ENCODE measurements at places on chromosomes 2 and 18.

GRCh38 chr2:117738991-117739839 is 75.3 kb upstream of the DDX18 start:
- DNase-seq, result no peak

GRCh38 chr2:181203412-181203811 is 223.0 kb downstream of the UBE2E3 start:
- no peak for DNase-seq

DNA sequence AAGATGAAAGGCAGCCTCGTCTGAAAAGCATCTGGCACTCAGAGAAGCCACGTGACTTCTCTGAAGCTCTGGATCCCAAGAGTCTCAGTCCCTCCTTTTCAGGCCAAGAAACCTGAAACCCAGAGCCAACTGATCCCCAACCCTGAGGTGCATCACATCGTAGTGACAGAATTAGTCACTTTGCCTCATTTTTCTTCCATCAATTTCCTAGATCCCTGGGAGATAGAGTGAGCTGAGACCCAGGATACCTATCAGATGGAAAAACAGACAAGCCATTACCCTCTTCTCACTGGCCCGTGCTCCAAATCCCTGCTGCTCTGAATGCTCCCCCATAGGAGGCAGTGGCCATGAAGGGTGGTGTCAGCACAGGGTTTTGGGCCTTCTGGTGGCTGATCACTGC is 113.1 kb downstream of the ALK start:
- DNase-seq, result no peak

- DNase-seq, result no peak
Observed at GRCh38 chr2:232447638-232448303, 8.2 kb upstream of the ALPI start.

DNA sequence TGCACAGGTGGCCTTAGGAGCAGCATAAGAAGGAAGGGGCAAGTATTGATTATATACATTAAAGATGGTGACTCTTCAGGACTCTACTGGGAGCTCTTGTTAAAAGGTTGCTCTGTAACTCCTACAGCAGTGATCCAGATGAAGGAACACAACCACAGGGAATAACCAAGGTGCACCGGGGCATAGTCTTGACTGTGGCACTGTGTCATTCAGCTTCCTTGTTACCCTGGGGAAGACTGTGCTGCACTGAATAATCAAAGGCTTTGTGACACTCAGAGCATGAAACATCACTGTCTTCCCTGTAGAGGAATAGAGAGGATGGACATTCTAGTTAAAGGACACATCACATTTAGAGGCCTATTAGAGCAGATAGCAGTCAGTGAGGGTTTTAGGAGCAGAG is 105.3 kb downstream of the UBE2E3 start:
- no peak for DNase-seq

- DNase-seq, result no peak
Observed at GRCh38 chr18:57630754-57631595, 9.3 kb upstream of the NARS1 start.

GRCh38 chr2:200442471-200442870 is 67.4 kb downstream of the KCTD18 start:
- no peak for DNase-seq

GRCh38 chr2:8993196-8993901 is 10.1 kb downstream of the MBOAT2 start:
- no peak for DNase-seq

DNA sequence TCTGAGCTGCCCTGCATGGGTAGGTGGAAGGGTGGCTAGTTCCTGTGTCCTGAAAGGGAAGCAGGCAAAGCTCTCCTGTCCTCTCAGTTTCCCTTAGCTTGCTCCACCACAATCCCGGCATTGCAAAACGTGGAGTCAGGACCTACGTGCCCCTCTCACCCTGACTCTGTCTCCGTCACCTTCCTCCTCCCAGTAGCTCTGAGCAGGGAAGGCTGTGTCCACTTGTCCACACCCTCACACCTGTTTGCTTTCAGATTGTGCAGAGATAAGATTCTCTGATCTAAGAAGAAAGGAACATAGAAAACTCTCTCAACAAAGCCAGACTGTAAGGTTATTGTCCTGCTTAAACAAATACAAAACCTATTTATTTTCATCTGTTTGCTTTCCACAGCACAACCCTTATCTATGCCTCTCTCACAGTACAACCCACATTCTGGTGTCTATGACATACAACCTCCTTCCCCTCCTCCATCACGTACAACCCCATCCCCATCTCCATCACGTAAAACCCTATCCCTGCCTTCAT is 79.0 kb downstream of the ALPK2 start:
- no peak for DNase-seq

DNA sequence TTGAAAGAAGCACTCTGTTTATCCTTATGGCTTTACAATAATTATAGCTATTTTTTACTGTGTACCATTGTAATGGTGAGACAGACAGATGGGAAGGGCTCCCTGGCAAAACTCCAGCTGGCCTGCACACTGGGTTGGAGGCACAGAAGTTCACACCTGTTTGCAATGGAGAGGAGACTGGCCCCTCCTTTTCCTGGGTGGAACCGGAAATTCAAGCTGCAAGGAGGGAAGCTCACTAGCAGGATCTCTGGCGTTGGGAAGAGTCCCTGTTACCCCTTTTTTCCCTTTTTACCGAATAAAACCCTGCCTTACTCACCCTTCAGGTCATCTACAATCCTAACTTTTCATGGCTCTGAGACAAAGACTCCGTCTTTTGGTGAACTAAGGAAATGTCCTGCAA is 100.3 kb upstream of the TFPI start:
- DNase-seq, result peak; percentile 54

GRCh38 chr2:22283436-22283835 is 1101.5 kb upstream of the KLHL29 start:
- no peak for DNase-seq

DNA sequence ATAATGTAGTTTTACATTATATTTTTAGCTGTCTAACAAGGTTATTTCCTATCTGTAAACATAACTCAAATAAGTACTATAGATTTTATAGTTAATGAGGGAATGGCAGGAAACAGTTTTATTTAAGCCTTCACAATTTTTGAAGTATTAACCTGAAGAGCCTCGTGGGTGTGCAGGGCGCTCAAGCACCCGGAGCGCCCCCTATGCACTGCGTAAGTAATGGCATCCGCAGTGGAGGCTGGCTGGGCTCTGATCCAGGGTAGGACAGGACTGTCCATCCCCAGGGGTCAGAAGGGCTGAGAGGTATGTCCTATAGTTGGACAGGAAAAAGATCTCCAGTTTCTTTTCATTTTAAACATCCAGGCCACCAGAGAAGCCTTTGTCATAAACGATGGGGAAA is 8.2 kb upstream of the GBX2 start:
- DNase-seq, result no peak

DNA sequence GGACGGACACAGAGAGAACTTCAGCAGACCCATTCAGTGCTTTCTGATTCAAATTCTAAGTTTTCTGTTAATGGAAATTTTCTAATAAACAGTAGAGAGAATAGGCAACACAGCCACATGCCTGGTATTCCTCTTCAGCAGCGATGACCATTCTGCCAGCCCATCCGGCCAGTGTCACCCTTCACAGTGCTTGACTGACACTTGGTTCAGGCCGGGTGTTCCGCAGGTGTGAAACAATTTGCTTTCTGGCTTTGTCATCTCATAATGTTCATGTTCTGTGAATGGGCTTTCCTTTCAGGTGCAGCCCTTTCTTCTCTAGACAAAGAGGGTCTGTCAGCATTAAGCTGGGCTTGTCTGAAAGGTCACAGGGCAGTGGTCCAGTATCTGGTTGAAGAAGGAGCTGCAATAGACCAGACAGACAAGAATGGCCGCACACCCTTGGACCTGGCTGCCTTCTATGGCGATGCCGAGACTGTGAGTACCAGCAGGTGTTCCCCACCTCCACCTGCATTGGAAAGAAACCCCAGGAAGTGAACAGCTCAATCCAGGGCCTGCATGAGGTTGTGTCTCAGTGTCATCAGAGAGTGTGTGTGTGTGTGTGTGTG is 67.0 kb downstream of the WDSUB1 start:
- DNase-seq, result no peak

DNA sequence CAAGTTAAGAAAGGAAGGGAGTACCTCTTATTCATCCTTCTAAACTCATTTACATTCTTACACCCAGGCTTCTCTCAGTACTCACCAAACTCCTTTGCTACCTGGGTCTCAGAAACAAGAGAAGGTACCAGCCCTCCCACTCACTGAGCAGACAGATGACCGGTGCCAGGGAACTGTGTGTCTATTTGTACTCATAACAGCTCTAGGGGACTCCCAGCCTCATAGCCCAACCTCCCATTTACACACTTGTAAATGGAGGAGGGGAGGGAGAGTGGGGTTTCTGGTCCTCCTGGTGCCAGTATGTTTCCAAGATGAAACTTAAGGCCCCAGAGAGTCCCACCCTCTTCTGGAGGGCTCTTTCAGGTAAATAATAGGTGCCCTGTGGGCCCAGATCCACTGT is 42.8 kb upstream of the SIGLEC15 start:
- DNase-seq, result no peak

DNA sequence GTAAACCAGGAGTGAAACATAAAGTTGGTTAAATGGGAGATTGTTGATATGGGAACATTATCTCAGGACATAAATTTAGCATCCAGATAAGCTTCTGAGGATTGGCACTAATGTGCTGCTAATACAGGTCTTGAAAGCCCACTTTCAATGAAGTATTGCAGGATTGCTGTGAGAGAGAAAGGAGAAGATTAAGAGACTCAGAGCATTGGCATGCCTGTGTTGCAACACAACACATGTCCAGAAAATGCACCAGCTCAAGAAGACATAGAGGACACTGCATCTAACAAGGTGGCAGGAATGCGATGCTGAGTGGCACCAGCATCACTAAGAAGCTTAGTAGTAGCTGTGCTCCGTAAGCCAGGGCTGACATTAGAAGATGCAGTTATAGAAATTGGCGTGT is 728.9 kb downstream of the SUCLG1 start:
- DNase-seq, result no peak

DNA sequence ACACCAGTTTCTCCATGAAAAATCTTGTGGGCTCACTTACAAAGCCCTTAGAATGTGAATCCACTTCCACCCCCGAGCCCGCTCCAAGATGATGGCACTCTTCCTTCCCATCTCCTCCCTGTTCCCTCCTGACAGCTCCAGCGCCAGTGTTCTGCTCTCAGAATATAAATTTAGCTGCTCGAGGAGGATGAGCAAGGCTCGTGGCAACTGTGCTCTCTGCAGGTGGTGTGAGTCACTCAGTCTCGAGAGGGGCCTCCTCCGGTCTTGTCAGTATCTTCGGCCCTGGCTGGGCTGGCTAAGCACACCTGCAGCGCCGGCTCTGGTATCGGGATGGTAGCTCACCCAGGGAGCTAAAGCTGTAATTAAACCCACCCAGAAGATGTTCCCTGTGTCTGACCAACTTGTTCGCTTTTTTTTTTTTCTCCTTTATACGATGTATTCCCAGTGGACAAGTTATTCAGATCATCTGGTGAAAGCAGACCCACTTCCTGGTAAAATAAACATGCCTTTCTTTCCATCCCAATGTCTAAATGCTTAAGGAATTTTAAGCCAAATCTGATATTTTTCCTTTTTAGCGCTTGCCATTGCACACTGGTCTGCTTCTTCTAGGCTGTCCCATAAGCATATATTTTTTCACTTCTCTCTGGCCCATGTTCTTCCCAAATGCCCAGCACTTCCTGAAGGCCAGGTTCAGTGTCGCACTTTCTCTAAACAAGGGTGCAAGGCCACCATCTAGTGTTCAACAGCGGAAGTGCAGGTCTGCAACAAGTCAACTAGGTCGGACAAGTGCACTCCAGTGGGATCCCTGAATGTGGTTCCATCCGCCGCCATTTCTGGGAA is 31.4 kb upstream of the YPEL5 start:
- DNase-seq, result peak; percentile 34

DNA sequence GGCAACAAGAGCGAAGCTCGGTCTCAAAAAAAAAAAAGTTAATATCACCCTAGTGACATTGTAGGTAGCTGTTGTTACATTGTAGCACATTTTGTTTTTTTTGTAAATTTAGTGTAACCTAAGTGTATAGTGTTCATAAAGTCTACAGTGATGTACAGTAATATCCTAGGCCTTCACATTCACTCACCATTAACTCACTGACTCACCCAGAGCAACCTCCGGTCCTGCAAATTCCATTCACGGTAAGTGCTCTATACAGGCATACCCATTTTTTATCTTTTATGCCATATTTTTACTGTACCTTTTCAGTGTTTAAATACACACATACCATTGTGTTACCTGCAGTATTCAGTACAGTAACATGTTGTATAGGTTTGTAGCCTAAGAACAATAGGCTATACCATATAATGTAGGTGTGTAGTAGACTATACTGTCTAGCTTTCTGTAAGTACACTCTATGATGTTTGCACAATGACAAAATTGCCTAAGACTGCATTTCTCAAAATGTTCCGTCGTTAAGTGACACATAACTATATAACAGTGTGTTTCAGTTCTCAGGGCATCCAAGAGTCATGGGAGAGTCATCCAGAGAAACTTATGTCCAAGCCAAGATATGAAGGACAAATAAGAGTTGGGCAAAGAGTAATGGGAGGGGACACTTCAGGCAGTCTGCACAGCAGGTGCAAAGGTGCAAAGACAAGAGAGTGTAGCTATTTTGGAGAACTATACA is 68.4 kb downstream of the TANK start:
- DNase-seq, result no peak

DNA sequence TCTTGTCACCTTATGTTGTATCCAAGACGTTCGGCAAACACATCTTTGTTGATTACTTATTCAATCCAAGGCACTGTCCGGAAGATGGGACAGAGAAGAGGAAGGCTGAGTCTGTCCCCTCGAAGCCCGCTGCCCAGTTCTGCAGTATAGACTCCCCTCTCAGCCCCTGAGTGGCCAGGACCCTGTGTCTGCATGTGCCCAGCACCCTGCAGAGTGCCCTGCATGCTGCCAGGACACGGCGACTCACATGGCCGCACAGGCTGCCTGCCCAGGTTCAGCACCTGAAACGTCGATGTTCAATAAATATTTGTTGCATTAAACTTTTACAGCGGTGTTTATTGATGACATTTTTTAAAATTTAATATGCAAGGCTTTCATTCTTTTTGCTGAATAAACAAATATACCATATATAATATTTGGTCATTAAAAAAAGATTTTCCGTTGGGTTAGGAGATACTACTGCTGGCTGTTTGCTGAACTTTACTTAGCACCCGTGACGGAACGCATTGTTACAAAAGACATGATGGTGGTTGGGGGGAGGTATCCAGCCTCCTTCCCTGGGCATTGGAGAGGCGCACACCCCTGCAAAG is 146.5 kb downstream of the PTGR3 start:
- no peak for DNase-seq

DNA sequence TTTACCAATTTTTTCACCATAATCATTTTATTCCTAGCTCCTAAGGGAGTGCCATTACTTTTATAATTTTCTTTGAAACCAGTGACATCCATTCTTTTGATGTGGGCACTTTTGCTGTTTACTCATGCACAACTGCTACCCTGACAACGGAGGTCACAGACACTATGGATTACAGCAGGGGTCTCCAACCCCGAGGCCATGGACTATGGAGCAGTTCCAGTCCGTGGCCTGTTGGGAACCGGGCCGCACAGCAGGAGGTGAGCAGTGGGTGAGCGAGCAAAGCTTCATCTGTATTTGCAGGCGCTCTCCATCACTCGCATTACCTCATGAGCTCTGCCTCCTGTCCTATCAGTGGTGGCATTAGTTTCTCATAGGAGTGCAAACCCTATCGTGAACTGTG is 34.6 kb downstream of the PRPF40A start:
- no peak for DNase-seq

All from NCI-H1105 (cell line).